ENCODE measurements at places on chromosomes 16 and 17.

DNA sequence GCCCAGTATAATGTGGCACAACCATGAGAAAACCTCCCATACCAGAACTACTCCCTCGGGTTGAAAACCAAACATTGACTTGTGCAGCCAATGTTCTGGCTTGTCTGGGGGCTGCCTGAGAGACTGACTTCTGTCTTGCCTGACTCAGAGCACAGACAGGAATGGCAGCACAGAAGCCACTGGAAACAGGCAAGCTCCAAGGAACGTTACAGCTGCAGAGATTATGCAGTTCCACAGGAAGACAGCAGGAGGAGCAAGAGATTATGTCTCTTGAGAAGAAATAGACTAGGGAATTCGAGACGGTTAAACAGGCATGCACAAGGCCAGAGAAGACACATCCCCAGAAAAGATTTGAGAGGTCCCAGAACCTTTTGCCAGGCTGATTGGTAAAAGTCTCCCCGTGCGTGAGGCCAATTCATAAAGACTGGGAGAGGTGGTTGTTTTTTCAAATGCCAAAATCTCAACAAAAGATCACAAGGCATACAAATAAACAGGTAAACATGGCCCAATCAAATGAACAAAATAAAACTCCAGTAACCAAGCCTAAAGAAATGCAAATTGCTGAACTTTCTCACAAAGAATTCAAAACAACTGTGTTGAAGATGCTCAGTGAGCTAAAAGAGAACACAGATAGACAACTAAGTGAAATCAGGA is 90.6 kb upstream of the CDH5 start:
- DNase-seq = no peak

- DNase-seq = no peak
Measured at GRCh38 chr16:67441271-67441753, 10.4 kb downstream of the HSD11B2 start.

DNA sequence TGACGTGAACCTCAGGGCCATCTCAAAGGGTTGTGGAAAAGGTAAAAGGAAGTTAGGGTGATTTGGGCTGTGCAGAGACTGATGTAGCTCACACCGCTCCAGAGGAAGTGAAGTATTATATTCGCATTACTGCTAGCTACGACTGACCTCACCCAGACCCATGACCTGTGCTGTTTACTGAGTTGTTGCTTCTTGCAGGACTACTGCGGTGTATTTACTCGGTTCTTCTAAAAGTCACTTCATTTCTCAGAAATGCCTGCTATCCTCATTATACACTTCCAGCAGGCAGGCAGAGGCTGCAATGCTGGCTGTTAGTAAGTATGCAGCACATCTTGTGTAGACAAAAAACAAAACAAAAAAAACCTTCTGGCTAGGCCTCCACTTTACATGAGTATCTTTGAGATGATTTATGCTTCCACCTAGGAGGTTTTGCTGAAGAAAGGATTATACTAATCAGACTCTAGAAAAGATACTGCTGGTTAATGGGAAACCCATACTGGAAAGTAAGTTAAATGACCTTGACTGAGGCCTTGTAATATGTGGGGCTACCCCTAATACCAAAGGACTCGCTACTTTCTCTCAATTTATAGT is 76.0 kb downstream of the CREBBP start:
- no peak for DNase-seq

DNA sequence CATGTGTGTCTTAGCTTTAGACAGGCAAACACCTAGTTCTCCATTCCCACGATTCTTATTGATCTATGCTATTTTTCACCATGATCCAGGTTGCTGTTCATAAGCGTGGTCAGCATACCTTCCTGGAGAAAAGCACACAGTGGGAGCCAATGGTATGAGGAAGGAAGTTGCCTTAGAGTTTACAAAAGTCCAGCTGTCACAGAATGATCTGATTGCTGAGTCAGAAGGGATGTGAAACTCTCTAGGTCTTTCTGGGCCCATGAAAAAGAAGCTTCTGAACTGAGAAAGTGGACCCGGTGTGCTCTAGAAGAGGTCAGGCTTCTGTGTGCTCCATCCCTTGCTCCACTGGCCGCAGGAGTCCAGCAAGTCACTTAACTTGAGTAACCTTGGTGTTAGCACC is 71.0 kb upstream of the CCL1 start:
- no peak for DNase-seq

DNA sequence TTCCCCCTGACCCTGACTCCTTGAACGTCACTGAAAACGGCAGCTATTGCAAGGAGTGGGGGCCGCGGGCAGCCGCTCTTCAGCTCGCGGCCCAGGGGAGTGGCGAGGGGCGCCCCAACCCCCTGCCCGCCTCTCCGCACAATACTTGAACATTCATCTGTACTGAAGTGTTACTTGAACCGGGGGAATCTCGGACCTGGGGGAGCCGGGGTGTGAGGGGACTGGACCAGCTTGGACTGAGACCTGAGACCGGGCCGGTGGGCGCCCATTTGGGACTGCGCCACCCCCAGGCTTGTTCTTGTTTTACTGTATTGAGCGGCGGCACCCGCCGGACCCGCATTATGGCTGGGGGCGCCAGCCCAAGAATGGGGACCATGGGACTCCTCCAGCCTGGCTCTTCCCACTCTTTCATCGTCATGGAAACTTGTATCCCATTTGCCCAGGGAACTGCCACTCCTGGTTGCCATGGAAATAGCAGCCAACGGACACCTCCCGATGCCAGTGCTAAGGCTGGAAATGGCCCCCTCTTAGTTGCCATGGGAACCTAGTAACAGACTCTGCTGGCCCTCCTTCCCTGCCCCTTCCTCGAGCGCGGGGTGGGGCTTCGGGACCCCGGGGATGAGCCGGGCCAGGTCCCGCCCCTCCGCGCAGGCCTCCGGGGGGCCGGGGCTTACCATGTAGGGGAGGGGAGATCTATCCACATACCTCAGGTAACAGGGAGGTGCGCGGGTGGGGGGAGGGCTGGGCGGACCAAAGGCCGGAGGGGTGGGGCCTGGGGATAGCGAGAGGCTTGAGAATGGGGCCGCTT is 805 bp upstream of the ORAI3 start:
- DNase-seq = no peak

DNA sequence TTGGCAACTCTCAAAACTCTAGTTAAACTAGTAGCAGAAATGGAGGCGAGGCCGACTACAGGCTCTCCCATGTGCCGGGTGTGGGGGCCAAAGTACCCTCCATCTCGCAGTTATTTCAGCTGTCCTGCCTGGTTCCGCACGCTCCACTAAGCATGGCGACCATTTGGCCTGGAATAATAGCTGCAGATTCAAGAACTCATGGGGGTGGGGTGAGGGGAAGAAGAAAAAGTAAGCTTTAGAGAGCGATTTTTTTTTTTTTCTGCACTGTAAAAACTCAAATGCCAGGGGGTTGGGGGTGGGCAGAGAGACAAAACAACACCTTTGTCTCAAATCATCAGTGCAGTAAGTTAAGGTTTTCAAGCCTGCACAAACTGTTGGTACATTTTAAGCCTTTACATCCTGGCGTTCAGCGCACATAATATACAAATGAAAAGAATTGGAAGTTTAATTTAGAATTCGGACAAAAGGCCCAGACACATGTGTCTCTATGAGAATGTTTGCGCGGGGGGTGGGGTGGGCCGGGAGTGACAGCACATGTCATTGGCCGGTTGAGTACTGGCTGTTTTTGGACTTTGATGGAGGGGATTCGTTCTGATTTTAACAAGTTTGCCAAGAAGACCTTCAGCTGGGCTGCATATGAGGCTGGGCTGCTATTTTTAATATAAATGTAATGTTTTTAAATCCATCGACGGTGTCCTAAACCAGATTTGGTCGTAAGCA is 694.7 kb upstream of the SALL1 start:
- no peak for DNase-seq

Measured in central memory CD8-positive, alpha-beta T cell (primary cell).